ENCODE measurements at places on chromosomes 4 and X.

DNA sequence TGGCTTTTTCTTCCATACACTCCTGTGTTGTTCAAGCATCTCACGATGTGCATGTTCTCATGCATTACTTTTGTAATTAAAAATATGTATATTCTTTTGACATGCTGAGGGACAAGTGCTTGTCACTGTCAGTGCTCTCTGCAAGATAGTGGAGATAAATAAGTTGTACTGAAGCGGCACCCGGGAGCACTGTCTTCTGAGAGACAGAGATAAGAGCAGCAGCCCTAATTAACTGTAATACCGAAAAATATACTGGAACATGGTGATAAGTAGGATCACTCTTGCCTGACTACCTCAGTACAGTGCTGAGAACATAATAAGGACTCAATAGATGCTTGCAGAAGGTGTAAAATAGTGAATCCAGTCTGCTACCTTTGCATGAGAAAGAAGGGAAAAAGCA is 9.4 kb upstream of the GPR173 start:
- DNase-seq: no peak

DNA sequence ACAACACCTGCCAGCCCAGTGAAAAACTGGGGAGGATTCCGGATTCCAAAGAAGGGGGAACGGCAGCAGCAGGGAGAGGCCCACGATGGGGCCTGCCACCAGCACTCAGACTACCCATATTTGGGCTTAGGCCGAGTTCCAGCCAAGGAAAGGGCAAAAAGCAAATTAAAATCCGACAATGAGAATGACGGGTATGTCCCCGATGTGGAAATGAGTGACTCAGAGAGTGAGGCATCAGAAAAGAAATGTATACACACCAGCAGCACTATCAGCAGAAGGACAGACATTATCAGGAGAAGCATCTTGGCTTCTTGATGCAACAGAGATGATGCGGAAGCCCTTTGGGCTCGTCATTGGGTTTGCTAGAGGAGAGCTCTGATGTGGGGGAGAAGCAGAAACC is 62.4 kb downstream of the JADE1 start:
- DNase-seq: no peak

DNA sequence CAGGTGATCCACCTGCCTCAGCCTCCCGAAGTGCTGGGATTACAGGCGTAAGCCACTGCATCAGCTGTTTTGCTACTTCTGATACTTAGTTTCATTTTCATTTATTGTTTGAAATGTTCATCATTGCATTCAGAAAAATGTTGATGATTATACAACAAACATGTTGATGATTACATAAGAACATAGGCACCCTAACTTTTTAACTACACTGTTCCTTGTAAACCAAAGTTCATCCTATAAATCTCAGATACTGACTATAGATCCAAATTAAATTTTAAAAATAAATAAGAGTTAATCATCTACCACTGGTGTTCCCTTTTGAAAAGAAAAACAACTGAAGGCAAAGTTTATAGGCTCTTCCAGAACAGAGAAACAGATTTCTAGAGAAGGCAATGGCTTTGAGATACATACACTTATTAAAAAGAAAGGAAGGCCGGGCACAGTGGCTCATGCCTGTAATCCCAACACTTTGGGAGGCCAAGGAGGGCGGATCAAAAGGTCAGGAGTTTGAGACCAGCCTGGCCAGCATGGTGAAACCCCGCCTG is 23.4 kb downstream of the TRIM75 start:
- no peak for DNase-seq

GRCh38 chr4:184769141-184769765 is 35.4 kb upstream of the CENPU start:
- no peak for DNase-seq

GRCh38 chr4:12177416-12177815 is 748.7 kb upstream of the HS3ST1 start:
- no peak for DNase-seq

GRCh38 chrX:68511255-68511654 is 12.4 kb downstream of the YIPF6 start:
- no peak for DNase-seq

GRCh38 chr4:81421346-81422218 is 50.1 kb downstream of the RASGEF1B start:
- no peak for DNase-seq

- no peak for DNase-seq
Observed at GRCh38 chr4:63898961-63899360, 510.3 kb downstream of the TECRL start.

GRCh38 chrX:7934026-7934425 is 6.8 kb upstream of the PNPLA4 start:
- DNase-seq: no peak

All from stimulated activated CD8-positive, alpha-beta memory T cell treated with anti-CD3 and anti-CD28 coated beads, Interleukin-2, amount 100 ng/mL, for 1 hour (primary cell).